HCEC 1CT (cell line): ENCODE measurements at places on chromosomes 16 and 17.

- no peak for DNase-seq
Observed at GRCh38 chr16:17775061-17775460, 304.3 kb upstream of the XYLT1 start.

- DNase-seq = no peak
Observed at GRCh38 chr17:50190293-50190602, 11.2 kb downstream of the COL1A1 start.

DNA sequence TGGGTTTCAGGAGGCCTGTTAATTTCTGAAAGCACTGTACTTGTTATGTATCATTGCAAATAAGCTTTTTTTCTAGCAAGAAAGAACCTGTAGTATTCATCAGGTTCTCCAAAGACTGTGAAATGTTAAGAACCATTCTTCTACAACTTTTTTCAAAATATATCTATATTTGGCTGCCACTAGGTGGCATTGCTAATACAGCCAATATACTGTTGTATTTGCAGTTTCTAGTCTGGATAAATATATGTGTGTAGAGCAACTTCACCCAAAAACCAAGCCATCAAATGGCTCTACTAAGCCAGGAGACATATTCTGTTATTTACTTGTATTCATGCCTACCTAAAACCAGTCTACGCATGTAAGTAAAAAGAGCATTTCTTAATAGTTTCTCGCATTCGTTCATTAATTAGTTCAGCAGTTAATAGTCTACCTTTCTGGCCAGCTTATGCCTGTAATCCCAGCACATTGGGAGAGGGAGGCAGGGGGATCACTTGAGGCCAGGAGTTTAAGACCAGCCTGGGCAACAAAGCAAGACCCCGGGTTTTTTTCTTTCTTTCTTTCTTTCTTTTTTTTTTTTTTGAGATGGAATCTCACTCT, 39.5 kb downstream of the VMP1 start:
- DNase-seq = peak; percentile 59

DNA sequence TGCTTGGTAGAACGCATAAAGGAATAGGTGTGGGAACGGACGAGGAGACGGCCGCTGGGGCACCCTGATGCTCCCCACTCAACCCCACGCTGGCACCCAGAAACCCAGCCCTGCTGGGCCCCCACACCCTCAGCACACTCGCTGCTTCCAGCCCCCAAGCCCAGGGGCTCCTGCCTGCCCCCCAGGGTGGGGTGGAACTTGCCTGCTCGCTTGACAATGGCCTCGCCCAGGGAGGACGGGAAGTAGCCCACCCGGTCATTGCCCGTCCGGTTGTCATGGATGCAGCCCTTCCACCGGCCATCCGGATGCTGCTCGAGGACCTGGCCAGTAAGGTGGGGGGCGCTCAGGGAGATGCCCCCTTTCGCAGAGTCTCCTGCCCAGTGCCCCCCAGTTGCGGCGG, 9.9 kb downstream of the CASKIN1 start:
- no peak for DNase-seq

GRCh38 chr16:9008601-9009260, 45.0 kb upstream of the USP7 start:
- peak; percentile 61 for DNase-seq

GRCh38 chr16:86285938-86286921, 224.1 kb upstream of the FOXF1 start:
- DNase-seq = peak; percentile 23

GRCh38 chr17:2207815-2208515, 95.6 kb downstream of the SMG6 start:
- no peak for DNase-seq

DNA sequence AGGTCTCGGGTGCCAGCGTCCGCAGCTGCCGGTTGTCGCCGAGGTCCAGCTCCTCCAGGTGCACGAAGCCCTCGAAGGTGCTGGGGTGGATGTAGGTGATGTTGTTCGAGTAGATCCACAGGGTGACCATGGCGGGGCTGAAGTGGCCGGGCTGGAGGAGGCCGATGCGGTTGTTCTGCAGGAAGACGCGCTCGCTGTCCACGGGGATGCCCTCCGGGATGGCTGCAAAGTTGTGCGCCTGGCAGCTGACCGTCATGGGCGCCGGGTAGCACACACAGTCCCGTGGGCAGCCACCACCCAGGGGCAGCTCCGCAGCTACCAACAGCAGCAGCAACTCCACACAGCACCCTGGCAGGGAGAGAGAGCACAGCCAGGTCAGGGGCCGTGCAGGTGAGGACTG, 87.7 kb downstream of the RTN4RL1 start:
- DNase-seq = no peak

- DNase-seq = peak; percentile 75
Observed at GRCh38 chr17:78343187-78343542, 16.7 kb downstream of the SOCS3 start.

- DNase-seq = no peak
Observed at GRCh38 chr16:23667355-23667659, 11.4 kb upstream of the PLK1 start.

GRCh38 chr16:87227296-87227951, 89.8 kb downstream of the C16orf95 start:
- DNase-seq = peak; percentile 89

GRCh38 chr16:23290189-23291062, 11.7 kb upstream of the SCNN1B start:
- peak; percentile 20 for DNase-seq

DNA sequence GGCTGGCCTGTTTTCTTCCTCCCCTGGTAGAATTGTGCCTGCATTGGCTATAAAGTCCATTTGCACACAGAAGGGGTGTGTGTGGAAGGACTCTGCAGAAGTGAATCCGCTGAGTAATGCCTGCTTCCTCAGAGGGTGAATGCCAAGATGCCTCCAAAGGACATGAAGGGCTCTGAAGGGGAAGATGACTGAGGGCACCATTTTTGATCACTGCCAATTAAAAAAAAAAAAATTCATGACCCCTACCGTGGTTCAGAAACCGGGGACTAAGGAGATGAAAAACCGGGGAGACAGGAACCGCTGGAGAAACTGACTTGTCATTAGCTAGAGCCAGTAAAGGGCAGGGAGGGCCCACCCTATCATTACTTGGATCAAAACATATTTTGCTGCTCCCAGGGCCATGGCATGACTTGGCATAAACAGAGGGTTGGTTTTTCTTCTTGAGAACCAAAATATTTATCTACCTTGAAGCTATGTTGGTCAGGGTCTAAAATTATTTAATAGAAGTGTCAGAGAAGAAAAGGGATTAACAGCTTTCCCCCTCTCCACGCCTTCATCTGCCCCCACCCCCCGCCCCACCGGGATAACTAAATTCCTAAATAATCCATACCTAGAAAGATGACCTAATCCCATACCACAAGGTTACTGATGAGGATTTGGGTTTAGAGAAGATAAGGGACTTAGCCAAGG, 3.6 kb upstream of the USP7 start:
- DNase-seq = no peak

- DNase-seq = no peak
Observed at GRCh38 chr17:299546-299945, 53.1 kb downstream of the RPH3AL start.

DNA sequence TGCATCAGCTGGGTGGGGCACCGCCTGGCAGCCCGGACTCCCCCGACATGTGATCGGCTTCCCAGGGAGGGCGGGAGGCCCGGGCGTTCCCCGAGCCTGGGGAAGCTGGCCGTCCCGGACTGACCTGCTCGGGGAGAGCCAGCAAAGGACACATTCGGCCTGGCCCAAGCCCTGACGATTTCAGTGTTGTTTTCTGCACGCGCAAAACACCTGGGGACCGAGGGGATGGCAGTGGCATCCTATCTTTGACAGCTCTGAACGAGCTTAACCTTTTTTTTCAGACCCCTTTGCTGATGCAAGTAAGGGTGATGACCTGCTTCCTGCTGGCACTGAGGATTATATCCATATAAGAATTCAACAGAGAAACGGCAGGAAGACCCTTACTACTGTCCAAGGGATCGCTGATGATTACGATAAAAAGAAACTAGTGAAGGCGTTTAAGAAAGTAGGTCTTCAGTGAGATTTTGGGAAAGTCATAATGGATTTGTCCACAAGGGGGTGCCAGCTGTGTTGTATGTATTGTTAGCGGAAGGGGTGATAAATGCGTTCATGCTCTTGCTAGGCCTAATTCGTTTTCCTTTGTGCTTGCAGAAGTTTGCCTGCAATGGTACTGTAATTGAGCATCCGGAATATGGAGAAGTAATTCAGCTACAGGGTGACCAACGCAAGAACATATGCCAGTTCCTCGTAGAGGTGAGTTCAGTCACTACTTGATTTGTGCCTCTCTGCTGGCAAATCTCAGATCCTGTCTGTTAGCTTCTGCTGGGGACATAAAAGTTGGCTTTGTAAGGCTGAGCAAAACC, 1.0 kb downstream of the EIF1 start:
- DNase-seq = peak; percentile 57

- no peak for DNase-seq
Observed at GRCh38 chr17:17934806-17935205, 37.4 kb downstream of the TOM1L2 start.

DNA sequence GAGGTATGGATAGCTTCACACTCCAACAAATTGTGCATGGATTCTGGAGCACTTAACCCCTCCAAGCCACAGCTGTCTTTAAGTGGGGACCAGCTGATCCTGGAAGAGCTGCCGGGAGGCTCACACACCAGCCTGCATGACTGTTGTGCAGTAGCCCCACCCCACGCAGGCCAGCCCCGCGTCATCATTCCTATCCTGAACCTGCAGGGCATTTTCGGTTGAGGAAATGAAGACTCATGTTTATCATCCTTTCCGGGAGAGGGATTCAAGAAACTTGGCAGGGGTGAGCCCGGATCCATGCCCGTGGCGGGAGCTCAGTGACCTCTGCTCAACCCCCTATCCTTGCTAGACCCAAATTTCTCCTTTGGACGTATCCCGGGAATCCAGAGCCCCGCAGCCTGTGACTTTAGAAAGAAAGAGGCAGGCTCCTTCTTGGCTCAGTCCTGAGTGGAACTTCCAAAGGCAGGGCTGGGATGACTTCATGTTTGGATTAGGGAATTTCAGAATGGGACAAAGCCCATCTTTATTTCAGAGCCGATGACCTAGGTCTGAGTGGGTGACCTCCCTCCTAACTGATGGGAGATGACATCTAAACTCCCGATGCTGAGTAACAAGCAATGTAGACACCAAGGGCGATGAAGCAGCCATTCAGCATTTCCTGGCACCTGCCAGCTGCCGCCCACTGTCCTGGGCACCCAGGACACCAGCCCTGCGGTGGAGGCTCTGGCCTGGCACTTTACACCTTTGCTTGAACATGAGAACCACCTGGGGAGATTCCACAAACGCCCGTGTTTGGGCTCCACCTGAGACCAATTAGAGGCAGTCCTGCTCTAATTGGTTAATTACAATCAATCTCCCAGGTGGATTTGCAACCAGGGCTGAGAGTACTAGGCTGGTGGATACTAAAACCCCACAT, 43.3 kb upstream of the CMIP start:
- DNase-seq = peak; percentile 56

DNA sequence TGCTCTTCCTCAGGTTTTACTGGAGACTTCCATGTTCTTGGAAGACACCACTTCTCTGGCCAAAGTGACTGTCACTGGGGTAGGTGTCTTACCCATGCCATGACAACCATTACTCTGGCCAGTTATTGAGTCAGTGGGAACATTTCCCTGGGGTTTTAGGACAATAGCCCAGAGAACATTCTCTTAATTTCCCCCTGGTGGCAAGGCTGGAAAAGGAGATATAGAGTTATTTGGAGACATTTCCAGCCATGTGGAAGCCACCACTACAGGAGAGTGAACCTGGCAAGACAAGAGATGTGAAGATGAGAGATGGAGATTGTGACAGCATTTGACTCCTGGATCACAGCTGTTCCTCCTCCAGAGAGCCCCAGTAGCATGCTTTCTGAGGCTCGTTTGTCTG, 106.2 kb downstream of the CDK5R1 start:
- DNase-seq = no peak

DNA sequence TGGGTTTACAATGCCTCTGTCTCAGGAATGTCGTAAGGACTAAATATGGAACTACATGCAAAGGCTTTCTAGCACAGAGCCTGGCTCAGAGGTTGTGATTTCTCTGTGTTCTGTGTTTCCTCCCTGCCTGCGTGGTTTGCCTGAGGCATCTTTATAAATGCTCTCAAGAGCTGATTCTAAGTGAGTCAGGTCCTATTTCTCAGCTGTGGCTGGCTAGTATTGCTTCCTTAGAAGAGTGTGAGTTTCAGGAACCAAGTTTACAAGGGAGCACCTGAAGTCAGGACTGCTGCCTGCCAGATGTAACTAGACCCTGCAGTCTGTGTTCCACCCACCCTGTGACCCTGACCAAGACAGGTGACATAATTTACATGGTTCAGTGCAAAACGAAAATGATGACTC, 8.0 kb upstream of the CCL1 start:
- DNase-seq = no peak

- no peak for DNase-seq
Observed at GRCh38 chr17:46025060-46025459, 26.0 kb downstream of the STH start.

GRCh38 chr16:57045694-57046381, 46.5 kb upstream of the CPNE2 start:
- peak; percentile 33 for DNase-seq

GRCh38 chr16:50067290-50067853, 1.6 kb downstream of the HEATR3 start:
- DNase-seq = peak; percentile 56

- DNase-seq = no peak
Observed at GRCh38 chr17:66480243-66480642, 177.8 kb downstream of the PRKCA start.

DNA sequence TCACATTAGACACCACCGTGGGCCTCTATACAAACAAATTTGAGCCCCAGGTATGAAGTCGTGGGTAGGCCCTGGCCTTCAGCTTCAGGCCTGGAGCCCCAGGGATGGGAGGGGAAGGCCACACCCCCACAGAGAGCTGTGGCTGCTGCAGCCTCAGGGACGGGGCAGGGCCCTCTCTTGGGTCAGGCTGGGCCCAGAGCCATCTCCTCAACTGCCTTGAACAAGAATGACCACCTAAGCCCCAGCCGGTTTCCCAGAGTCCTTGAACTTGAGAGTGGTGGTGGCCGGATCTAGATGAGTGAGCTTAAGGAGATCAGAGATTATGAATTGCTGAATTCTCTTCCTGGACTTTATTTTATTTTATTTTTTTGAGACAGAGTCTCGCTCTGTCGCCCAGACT, 18.6 kb downstream of the SCNN1B start:
- DNase-seq = no peak

GRCh38 chr16:18024611-18025010, 311.9 kb downstream of the NPIPA8 start:
- no peak for DNase-seq

DNA sequence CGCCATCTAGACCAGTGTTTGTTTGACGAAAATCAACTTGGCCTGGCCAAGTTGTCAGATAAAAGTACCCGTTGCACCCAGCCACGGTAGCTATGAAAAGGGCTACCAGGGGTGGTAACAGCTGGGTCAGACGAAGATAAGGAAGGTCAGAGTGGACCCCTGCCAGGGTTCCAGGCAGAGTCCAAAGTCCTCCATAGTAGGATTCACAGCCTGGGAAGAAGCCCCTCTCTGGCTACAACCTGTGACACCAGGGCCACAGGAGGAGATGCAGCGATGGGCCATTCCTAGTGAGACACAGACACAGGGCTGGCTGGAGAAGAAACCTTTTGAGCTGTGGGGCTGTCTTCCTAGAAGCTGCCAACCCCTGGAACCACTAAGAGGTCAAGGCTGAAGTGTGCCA, 39.3 kb downstream of the MEAK7 start:
- no peak for DNase-seq
